ENCODE measurements at places on chromosomes 5 and 9.

- no peak for DNase-seq
Measured at GRCh38 chr5:56327809-56328208, 94.7 kb upstream of the ANKRD55 start.

- no peak for DNase-seq
Measured at GRCh38 chr9:101629636-101630035, 34.9 kb upstream of the PPP3R2 start.

GRCh38 chr5:32450952-32451351, 6.4 kb upstream of the ZFR start:
- DNase-seq = no peak

DNA sequence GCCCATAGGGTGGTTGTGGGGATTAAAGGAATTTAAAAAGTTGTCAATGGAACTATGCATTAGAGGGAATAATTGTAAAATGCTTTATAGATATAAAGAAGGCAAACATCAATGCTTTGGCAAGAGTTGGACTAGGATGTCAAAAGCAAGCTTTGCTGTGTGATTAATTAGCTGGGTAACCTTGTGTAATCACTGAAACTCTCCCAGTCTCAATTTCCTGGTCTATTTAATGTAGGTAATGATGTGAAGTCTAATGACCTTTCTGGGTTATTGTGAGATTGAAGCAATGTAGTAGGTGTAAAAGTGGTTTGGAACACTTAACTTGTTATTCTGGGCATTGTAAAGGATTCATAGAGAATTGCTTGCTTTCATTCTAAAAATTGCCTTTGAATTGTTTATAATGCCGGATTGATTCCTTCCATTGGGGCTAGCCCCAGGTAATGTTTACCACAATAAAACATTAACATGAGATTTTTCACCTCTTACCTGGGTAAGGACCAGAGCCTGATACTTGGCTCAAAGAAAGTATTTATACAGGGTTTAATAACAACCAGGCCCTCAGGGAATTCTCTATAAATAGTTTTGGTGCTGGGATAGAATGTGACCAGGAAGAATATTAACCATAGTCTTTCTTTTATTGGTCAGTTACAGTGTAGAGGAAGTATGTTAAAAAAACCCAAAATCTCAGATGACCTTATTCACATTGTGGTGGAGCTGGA, 30.0 kb upstream of the CLINT1 start:
- DNase-seq = no peak

- DNase-seq = peak; percentile 43
Measured at GRCh38 chr9:127569886-127570401, 42.1 kb upstream of the STXBP1 start.

DNA sequence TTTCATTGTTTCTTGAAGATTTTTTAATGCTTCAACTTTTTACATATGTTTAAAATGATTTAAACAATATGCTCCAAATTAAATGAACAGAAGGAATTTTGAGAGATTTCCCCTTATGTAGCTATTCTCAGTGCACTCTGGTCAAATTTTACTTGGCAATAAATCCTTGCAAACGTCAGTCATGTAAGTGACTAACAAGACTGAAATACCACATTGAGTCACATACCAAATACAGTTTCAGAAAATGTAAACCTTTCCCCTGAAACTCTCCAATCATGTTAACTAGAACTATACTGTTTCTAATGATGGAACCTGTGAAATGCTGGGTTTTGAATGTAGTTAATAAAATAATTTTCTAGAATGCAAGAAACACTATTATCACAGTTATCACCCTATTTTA, 29.6 kb downstream of the SAR1B start:
- no peak for DNase-seq

- no peak for DNase-seq
Measured at GRCh38 chr9:1427875-1428274, 377.7 kb downstream of the DMRT2 start.

GRCh38 chr9:2253636-2254580, 238.8 kb downstream of the SMARCA2 start:
- no peak for DNase-seq

- no peak for DNase-seq
Measured at GRCh38 chr9:109385499-109385898, 64.6 kb upstream of the EPB41L4B start.

GRCh38 chr9:126301985-126302603, 24.5 kb upstream of the MVB12B start:
- DNase-seq = no peak

- DNase-seq = no peak
Measured at GRCh38 chr9:77830618-77831285, 182.6 kb upstream of the GNA14 start.

- DNase-seq = no peak
Measured at GRCh38 chr5:55680353-55680752, 31.8 kb downstream of the SLC38A9 start.

DNA sequence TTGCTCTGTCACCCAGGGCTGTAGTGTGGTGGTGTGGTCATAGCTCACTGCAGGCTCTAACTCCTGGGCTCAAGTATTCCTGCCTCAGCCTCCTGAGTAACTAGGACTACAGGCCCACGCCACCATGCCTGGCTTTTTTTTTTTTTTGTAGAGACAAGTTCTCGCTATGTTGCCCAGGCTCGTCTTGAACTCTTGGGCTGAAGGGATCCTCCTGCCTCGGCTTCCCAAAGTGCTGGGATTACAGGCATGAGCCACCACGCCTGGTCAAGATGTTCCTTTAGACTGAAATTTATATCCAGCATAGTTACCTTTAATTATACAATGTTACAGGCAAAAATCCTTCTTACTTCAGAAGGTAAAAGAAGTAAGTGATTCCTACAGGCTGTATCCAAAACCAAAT, 1.6 kb upstream of the DNAJC21 start:
- no peak for DNase-seq

GRCh38 chr5:65508978-65509377, 27.3 kb upstream of the ADAMTS6 start:
- DNase-seq = no peak

DNA sequence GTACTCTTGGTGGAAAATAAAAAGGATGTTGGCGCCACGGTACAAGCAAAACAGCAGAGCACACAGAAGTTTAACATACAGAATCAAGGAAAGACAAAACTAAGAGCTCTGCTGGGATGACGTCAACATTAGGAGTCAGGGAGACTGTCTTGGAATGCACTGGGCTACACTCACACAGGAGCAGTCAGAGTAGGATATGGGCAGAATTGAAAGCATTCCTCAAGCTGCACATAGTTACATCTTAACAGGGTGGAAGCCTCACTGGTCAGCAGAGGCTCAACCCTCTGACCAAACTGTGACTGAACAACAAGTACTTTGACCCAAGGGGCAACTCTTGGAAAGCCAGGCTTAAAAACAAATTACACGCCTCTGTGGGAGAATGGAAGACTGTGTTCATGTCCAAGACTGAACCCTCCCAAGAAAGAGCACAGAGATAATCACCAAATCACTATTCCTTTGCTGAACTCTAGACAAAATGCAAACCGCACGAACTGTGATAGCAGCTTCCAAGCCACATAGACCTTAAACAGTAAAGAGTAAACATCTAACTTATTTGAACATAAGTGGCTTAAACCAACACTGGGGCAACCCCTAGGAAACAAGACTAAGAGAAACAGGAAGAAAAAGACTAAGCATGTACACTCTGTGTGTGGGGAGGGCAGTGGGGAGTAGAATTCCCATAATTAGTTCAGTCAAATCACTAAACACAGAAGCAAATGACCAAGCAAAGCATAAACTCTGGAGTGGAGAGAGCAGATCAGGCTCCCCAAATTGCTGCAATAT, 772.7 kb downstream of the PRELID2 start:
- DNase-seq = no peak

DNA sequence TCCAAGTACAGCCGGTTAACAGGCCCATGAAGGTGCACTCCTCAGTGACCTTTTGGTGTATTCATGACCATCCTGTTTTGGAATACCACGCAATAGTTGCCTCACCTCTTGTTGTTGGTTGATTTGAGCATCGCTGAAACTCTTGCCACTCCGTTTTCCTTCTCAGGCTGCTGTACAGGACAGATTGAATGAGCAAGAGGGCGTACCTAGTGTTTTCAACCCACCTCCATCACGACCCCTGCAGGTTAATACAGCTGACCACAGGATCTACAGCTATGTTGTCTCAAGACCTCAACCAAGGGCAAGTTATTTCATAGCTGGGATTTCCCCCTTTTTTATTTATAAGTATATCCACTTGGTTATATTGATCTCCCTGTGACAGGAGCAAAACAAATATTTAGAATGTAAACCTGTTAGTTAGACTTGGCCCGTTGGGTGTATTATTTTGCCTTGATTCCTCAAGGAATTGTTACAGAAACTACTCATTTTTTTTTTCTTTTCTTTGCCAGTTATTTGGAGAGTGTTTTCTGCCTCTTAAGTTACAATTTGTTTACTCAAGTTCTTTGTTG, 38.1 kb downstream of the FAF2 start:
- no peak for DNase-seq

- DNase-seq = no peak
Measured at GRCh38 chr5:112646139-112646936, 91.3 kb upstream of the APC start.
